ENCODE measurements at places on chromosomes 1 and 21.

DNA sequence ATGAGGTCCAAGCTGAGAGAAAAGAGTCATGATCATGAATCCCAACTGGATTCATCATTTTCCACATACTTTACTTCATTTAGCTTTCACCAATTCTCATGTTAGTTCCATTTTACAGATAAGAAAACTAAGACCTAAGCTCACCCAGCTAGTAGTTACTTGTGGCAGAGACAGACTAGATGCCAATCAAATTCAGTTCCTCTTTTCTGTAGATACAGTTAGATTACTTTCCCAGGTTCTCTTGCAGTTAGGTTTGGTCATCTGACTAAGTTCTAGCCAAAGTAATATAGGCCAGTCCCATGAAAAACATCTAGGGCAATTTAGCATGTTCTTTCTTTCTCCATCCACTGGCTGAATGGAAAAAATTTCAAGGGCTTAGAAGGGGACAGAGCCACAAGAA, 8.9 kb upstream of the KCND3 start:
- DNase-seq, result no peak

- no peak for DNase-seq
These were observed 2.9 kb downstream of the CD84 start for GRCh38 chr1:160576390-160576789.

- no peak for DNase-seq
These were observed 157.3 kb downstream of the KCNJ6 start for GRCh38 chr21:37758982-37759381.

GRCh38 chr1:155199792-155200191, 7.9 kb downstream of the THBS3 start:
- no peak for DNase-seq

DNA sequence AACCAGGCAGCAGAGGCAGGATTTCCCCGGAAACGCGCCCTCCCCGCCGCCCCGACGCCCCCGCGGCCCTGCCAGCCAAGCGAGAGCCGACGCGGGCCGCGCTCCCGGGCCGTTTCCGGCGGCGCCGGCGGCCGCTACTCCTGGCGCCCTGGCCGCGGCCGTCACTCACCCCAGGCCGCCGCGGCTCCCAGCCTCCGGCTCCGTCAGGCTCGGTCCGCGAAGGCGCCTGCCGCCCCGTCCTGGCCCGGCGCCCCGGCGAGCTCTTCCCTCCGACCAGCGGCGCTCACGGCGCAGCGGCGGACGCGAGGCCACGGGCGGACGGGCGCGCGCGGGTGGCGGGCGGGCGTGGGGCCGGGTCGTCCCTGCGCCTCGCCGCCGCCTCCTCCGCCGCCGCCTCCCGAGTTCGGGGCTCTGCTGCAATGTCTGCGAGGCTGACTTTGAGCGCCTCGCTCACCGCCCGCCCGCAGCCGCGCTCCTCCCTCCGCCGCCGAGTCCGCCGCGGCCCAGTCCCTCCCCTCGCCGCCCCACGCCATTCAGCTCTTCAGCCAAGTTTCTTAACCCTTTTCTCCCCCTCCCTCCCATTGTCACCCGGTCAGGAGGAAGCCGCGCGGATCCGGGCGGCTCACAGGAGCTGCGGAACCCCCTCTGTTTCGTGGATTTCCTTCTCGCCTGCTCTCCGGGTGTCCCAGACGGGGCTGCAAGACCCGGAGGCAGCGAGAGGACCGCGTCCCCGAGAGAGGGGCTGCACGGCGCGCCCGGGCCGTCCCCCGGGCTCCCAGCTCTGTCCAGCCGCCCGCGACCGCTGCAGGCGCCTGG, at the start of gene NRIP1:
NRIP1 (minus strand) TSS at position 425 of the 816 bp plus-strand sequence. CDS start 96,808 bp downstream, outside the sequence.
- peak; percentile 63 for DNase-seq

- no peak for DNase-seq
These were observed 5.8 kb downstream of the AGL start for GRCh38 chr1:99855914-99856450.

GRCh38 chr1:8632102-8632501, 185.3 kb downstream of the RERE start:
- DNase-seq, result no peak

DNA sequence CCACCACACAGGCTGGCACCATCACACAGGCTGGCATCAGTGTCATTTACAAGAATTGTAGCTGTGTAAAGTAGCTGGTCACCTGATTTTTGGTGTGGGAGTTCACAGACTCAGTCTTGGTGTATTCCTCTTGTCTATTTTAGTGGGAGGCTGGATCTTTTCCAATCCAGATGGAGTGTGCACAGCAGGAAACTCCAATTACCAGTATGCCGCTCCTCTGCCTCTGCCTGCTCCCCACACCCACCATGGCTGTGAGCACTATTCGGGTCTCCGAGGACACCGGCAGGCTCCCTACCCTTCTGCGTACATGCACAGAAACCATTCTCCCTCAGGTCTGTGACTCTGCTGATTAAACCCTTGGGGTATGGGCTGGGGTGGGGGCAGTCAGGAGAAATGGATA, 24.2 kb downstream of the TBX19 start:
- DNase-seq, result no peak

DNA sequence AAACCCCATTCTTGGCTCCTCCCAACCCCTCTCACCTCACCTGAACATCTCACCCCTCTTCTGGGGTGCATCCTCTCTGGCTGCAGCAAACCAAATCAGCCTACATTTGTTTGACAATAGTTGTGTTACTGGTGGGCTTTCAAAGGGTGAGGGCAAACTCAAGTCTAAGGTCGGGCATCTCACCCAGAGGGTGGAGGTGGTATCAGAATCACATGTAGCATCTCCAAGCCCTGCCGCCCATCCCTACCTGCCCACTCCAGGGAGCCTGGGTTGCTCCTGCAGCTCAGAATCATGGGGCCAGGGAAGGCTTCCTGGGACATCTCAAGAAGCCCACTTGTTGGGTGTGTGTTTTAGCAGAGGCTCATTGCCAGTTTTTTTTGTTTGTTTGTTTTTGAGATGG, 35.8 kb downstream of the PGBD5 start:
- DNase-seq, result no peak

DNA sequence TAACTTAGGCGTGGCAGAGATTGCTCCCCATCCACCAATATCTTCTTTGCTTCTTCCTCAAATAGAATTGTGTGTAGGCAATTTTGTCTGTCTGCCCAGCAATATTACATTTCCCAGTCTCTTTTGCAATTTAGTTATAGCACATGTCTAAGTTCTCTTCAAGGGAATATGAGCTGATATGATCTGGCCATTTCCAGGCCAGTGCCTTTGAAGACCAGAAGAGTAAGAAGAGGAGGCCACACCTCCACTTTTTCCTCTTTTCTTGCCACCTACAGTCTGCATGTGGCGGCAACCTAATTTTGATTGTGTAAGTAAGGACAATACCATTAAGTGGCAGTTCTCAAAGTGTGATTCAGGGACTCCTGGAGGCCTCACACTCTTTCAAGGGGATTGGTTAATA, 6.3 kb upstream of the RSBN1 start:
- no peak for DNase-seq

DNA sequence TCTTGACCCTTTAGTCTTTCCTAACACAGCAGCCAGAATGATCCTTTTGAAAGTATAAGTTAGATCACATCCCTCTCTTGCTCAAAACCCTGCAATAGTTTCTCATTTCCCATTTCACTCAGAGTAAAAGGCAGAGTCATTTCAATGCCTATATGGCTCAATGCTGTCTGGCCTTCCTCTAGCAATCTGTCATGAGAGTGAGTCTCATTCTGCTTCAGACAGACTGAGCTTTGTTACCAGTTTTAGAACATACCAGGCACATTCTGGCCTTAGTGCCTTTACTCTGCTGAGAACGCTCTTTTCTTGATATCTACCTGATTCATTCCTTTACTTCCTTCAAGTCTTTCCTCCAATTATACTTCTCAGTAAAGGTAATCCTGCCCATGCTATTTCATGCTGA, 372.8 kb upstream of the PKN2 start:
- DNase-seq, result no peak
